ENCODE measurements at places on chromosomes 7 and 10.

- DNase-seq, result no peak
These were observed 11.9 kb downstream of the RGR start for GRCh38 chr10:84256510-84257342.

GRCh38 chr7:141674702-141675101, 27.3 kb downstream of the DENND11 start:
- no peak for DNase-seq

- no peak for DNase-seq
These were observed 171.9 kb upstream of the RHOBTB1 start for GRCh38 chr10:61115897-61116296.

DNA sequence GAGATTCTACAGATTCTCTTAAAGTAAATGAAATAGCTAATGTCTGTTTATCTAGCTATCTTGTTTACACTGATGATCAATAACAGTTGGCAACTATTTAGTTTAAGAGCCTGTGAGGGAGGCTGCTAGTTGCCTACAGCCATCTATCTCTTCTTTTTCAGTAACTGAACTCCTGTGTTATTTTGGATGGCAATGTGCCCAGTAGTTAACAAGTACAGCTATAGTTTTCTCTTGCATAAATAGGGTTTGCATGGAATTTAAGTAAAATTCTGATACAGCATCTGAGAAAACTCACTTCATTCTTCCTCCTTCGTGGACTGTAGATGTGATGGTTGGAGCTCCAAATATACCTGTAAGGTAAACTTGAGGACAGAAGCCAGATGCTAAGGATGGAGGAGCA, 219.5 kb upstream of the POT1 start:
- DNase-seq, result no peak
